ENCODE measurements at places on chromosomes 11 and 22. TPM values are rescaled to one million over a fixed set of nuclear protein-coding genes. Genes with fewer than 3 reads are reported as not detected.

PANX2 gene
- 0.83 TPM for total RNA-seq

TCIRG1 gene
- total RNA-seq: 5.0 TPM

SCGB1A1 gene
- total RNA-seq: not detected

LRRC32 gene
- under 0.01 TPM for total RNA-seq

CARD16 gene
- total RNA-seq: 2.8 TPM

KRTAP5-10 gene
- not detected for total RNA-seq

PANX3 gene
- not detected for total RNA-seq

MAJIN gene
- total RNA-seq: not detected

DRD4 gene
- total RNA-seq: 1.3 TPM
